ENCODE measurements at places on chromosomes 7 and 10.

GRCh38 chr7:158620839-158621441 is 33.3 kb upstream of the PTPRN2 start:
- no peak for DNase-seq

DNA sequence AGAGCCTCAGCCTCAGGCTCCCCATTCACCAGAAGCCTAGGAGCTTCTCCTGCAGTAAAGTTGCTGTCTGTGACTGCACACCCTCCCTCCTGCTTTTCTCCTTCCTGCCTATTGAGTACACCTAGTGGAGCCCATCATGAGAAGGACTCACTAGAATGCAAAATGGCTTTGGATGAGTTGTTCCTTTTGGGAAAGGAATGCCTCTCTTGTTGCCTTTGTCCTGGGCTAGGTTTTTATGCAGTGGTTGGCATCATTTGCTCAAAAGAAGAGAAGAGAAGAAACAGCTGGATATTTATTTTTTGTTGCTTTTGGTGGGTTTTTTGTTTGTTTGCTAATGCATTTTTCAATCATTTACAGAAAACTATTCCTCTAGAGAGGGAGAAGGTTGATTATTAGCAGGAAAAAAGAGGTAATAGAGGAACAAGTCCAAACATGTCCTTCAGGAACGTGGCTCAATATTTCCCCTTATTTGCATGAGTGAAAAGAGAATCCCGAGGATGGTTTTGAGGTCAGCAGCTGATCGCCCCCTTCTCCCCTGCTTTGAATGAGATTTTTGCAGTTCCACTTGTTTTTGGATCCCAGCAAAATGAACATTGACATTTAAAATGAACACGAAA is 369.9 kb upstream of the NRP1 start:
- DNase-seq: peak; percentile 8

- DNase-seq: peak; percentile 39
Measured at GRCh38 chr10:103667356-103667755, 173.9 kb downstream of the NEURL1 start.

DNA sequence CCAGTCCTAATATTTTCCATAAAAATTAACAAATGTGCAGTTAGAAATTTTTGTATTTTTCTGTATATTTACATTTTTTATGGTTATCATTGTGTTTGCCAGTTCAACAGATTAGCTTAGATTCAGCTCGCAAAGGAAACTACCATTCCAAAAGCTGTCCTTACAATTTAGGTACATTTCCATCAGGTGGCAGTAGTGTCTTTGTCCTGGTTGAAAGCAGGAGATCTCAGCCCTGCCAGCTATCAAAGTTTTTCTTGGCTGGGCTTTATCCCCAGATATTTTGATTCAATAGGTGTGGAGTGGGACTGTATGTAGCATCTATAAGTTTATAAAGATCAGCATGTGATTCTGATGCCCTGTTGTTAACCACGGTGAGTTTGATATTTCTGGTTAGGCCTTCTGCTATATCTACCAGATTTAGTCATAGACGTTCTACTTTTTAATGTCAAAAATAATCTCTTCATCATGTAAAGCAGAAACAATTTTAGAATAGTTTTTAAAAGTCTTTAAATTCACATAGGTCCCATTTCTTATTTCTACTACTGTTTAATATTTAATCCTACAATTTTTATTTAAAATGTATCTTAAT is 15.5 kb upstream of the ICA1 start:
- DNase-seq: peak; percentile 48

- DNase-seq: no peak
Measured at GRCh38 chr7:101964680-101965452, 147.4 kb downstream of the CUX1 start.

- no peak for DNase-seq
Measured at GRCh38 chr10:63221950-63222349, 88.8 kb downstream of the NRBF2 start.

Data from neural progenitor cell (in vitro differentiated cells).